ENCODE measurements at places on chromosomes 7 and 10.

DNA sequence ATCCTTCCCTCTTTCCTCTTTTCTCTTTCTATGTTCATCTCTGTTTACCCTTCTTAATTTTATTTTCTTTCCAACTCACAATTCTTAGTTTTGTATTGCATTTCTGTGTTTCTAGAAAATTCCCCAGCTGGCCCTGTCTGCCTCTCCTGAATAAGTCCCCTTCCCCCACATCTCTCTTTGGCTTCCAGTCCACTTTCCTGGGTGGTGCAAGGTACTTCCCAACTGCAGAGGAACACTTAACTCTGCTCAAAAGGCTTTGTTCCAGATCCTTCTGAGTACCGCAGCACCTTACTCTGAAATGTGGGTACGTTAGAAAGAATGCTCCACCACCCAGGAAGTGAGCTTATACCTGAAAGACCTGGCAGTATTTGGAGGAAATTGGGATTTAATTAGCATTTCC is 227.0 kb downstream of the TMEM178B start:
- no peak for DNase-seq

GRCh38 chr7:23472956-23473843 is 2.9 kb upstream of the IGF2BP3 start:
- DNase-seq = no peak

DNA sequence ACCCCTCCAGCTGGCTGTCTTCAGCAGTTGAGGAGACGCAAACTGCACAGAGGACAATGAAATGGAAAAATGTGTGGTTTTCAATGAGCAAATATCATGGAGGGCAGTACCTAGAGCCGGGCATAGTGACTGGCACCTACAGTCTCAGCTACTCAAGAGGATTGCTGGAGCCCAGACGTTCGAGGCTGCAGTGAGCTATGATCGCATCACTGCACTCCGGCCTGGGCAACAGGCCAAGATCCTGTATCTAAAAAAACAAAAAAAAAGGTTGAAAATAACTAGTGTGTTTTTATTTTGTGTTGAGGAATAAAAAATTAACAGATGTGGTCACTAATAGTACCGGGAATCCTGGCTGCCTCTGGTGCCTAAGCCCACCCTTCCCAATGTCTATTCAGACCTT is 345.5 kb downstream of the GALNT17 start:
- no peak for DNase-seq

DNA sequence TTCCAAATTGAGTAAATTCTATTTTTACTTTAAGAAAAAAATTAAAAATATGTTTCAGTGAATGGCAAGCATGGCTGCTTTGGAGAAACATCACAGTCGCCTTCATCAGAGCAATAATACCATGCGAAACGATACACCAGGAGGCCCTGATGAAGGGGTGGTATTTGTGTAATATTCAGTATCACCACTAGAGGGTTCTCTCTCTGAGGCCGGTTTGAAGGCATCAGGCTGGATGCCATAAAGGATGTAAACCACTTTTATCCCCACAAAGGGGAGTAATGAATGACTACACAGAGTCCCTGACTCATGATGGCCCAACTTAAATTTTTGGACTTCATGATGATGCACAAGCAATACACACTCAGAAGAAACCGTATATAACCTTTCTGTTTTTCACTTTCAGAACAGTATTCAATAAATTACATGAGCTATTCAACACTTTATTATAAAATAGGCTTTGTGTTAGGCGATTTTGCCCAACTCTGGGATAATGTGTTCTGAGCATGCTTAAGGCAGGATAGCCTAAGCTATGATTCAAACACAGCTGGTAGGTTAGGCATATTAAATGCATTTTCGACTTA is 95.5 kb downstream of the PPP1R17 start:
- peak; percentile 85 for DNase-seq

Data from HCEC 1CT (cell line).